AG10803 (cell line): ENCODE measurements at places on chromosomes 16 and 17.
A peak's percentile ranks its signal among the peaks of the same experiment; 100 is the strongest.

- peak; percentile 38 for DNase-seq
Measured at GRCh38 chr16:63922560-63922959, 1199.3 kb downstream of the CDH11 start.

- DNase-seq = no peak
Measured at GRCh38 chr16:9489835-9490467, 398.5 kb downstream of the HAPSTR1 start.

GRCh38 chr16:80449392-80449791 lies 91.4 kb upstream of the DYNLRB2 start:
- DNase-seq = no peak

DNA sequence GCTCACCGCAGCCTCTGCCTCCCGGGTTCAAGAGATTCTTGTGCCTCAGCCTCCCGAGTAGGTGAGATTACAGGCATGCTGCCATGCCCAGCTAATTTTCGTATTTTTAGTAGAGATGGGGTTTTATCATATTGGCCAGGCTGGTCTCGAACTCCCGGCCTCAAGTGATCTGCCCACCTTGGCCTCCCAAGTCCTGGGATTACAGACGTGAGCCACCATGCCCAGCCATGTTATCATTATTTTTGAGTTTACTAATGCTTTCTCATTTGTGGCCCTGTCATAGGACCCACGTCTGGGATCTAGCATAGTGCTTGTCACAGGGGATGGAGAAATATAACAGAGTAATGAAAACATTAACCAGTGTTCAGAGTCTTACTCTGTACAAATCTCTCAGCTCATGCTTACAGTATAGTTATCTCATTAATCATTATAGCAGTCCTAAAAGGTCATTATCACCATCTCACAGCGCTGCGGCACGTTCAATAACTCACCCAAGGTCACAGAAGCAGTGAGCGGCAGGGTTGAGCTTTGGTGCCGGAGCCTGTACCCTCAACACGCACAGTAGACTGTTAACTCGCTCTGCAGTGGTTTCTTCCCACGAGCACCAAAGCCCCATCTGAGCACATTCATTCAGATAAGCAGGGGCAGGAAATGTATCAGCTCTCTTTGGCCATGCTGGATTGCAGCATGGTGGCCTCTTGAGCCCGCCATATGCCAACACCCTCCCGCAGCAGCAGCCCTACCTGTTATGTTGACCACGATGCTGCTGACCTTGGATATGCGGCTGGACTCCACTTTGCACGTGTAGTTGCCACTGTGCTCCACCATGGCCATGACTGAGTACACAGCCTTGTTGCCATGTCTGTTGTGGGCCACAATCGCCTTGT lies 21.4 kb downstream of the PECAM1 start:
- DNase-seq = no peak
